ENCODE measurements at places on chromosomes 11 and 22.

DNA sequence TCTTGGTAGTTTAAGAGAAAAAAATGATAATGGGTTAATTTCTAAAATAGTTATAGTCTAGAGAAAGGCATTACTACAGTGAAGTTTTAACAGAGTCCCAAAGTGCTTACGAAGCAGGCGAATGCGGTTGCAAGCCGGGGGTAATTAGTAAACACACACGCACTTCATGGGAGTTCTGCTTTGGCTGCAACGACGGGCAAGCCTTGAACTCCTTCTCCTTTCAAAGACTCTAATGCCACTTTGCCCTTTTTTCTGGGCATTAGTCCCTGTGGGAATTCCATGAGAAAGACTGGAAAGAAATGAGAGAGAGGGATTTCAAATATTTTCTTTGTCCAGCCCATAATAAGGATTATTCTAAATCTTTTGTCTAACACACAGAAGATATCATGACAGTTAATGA, 66.1 kb downstream of the TENM4 start:
- no peak for DNase-seq

DNA sequence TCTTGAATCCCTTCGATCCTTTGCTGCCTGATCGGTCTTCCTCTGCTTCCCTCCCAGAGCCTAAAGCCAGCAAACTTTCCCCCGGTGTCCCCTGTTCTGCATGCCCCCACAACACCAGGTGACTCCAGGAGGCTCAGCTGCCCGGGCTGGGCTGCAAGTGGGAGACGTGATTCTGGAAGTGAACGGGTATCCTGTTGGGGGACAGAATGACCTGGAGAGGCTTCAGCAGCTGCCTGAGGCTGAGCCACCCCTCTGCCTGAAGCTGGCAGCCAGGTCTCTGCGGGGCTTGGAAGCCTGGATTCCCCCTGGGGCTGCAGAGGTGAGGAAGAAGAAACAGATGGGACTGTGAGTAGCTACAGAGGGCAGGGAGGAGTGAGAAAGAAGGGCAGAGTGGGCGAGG, 3.6 kb downstream of the NHERF4 start:
- DNase-seq = no peak

DNA sequence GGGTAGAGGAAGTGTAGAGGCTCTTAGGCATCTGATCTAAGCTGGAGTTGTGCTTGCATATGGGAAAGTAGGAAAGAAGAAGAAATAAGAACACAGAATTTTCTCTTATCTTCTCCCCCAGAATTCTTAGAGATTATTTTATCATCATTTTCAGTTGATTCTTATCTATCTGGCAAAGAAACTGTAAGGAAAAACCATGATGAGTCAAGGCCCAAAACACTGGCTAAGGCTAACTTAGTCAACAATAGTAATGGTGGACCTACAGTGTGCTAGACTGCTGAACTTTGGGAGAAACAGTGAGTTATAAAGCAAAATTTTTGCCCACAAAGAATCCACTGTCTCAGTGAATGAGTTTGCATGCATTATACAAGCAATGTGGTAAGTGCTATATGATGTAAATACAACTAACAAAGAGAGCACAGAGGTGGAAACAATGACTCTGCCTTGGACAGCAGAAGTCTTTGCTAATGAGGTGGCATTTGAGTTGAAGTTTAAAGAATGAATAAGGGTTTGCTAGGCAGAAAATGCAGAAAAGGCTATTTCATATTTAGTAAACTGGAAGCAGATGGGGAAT, 344.5 kb upstream of the PLET1 start:
- no peak for DNase-seq

DNA sequence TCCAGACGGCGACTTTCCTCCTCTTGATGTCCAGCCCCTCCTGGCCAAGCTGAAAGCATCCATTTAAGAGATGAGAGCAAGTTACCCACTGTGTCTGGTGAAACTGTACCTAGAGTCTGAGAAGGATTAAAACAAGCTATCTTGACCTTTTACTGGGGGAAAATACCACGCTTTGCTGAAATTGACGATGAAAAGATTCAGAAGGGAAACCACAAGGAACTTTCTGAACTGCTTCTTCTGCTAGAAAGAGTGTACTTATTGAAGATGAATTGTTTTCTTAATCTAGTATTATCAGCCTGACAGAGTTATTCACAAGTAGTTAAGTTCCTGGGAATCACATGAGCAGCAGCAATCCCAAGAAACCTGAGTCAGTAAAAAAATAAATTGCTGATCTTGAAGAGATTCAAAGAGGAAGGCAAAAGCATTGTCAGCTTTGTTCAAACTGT, 13.1 kb upstream of the MS4A6A start:
- DNase-seq = peak; percentile 34

DNA sequence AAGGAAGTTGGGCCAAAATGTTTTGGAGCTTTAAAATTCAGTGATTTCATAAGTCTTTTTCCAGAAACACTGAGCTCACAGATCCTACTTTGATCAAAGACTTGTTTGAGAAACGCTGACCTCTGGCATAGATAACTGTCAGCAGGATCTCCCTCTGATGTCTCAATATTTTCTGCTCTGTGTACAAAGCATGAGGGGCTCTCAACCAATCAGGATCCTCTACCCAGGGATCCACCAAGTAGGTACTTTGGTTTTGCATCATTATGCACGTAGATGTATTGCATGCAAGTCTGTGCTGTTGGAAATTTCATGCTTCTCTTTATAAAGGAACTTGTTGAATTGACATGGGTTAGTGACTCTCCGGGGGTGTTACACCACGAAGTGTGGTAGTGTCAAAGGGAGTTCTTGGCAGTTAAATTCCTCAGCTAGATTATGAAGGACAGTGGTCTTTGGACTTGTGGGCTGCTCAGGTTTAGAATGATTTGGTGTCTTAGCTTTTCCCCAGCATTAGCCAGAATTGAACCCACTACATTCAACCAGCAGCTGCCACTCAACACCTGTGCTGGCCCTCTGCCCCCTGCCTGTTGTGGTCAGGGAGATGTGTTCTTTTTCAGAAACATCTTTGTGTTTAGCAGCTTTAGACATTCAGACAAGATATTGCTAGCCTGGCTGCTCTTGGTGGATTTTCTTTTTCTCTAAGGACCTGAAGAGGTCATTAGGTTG, 1.7 kb upstream of the DIXDC1 start:
- no peak for DNase-seq

GRCh38 chr22:26734339-26735018, 77.1 kb downstream of the MIAT start:
- DNase-seq = no peak
